Mesothelial cell of epicardium (in vitro differentiated cells): ENCODE measurements at places on chromosomes 16 and 17.
A peak's percentile ranks its signal among the peaks of the same experiment; 100 is the strongest.

GRCh38 chr16:87582216-87582965 is 19.9 kb upstream of the JPH3 start:
- no peaks in the 10 kb centered on the region for H3K36me3 ChIP-seq
- H3K4me1 ChIP-seq, result peaks cover 8% of the 10 kb centered on the region
- H3K27ac ChIP-seq, result peak overlapping the region; percentile 50
- peaks cover 7% of the 10 kb centered on the region for H3K27me3 ChIP-seq

DNA sequence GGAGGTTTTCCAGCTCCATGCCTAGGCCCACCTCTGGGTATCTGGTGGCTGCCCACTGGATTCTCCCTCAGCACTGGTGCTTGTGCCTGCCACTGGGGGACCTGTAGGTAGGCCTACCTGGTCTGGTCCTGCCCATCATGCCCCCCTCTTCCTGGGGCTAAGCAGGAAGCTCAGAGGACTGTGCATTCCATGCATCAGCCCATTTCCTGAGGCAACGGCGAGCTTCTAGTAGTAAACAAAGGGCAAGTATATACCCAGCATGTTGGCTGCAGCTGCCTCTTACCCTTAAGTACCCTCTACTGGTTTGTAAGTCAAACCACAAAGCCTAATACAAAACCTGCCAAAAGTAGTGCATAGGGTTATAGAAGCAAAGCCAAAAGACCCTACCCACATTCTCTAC is 37.5 kb downstream of the SDR42E1 start:
- no peak for DNase-seq
- no peak overlapping the region for H3K4me3 ChIP-seq
- H3K27ac ChIP-seq, result no peak overlapping the region
- no peaks in the 10 kb centered on the region for H3K4me1 ChIP-seq

- no peak overlapping the region for H3K4me3 ChIP-seq
- no peak for DNase-seq
These were observed 540.3 kb downstream of the KCNJ2 start for GRCh38 chr17:70709596-70709995.

- no peak for DNase-seq
- no peaks in the 10 kb centered on the region for H3K36me3 ChIP-seq
- peaks cover 65% of the 10 kb centered on the region for H3K27me3 ChIP-seq
- H3K4me1 ChIP-seq, result peaks cover 15% of the 10 kb centered on the region
- no peak overlapping the region for H3K27ac ChIP-seq
- H3K4me3 ChIP-seq, result no peak overlapping the region
These were observed 1.0 kb upstream of the RRAD start for GRCh38 chr16:66926171-66926947.

DNA sequence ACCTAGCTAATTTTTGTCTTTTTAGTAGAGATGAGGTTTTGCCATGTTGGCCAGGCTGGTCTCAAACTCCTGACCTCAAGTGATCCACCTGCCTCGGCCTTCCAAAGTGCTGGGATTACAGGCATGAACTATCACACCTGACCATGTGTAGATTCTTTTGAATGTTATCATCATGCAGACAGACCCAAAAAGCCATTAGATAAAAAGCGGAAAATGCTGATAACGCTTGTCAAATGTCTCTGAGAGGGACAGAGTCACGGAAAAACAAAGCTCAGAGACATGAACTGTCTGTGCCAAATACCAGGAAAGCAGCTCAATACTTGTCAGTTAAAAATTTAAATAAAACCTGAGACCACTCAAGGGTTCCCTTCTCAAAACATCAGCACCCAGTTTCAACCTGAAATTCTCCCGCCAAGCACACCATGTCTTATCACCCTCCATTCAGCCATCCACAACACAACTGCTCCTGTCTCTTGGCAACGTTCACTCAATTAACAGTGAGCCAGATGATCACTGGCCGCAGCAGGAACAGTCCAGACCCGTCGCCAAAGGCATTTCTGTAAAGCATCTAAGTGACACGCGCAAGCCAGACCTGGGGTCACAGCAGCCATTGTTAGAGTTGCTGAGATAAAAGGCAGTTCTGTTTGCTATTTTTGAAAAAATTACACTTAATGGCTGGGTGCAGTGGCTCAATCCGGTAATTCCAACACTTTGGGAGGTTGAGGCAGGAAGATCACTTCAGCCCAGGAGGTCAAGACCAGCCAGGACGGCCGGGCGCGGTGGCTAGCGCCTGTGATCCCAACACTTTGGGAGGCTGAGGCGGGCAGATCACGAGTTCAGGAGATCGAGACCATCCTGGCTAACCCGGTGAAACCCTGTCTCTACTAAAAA is 29.7 kb downstream of the FANCA start:
- H3K27me3 ChIP-seq, result no peaks in the 10 kb centered on the region
- no peak overlapping the region for H3K4me3 ChIP-seq
- H3K36me3 ChIP-seq, result peaks cover 27% of the 10 kb centered on the region
- no peak for DNase-seq
